NB4 (cell line): ENCODE measurements at places on chromosomes 7 and 10.

GRCh38 chr10:99945263-99945662, 64.5 kb downstream of the DNMBP start:
- no peak for DNase-seq

DNA sequence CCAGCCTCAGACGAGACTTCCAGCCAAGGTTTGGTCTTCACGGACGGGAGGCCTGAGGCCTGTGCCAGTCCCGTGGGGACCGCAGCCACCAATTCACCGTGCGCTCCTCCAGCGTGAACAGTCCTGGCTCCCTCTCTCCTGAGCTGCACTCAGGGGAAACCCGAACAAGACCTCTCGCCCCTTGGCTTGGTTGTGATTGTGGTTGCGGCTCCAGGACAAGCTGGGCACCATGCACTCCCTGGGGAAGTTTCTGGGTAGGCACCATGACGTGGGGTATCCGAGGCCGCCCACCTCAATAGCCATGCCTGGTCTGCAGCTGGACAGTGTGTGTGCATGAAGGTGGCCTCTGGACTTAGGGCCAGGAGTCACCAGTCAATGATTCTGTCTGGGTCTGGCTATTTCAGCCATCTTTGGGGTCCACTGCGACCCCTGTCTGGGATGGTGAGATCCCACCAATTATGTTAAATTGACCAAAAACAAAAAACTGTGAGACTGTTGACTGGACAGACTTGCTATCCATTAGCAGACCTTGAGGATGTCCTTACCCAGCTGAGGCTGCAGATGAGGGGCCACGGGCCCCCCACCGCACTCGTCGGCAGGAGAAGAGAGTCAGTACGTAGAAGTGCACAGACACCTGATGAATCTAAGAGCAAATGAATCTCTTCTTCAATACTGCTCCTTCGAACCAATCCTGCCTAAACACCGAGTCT, 33.5 kb upstream of the EN2 start:
- DNase-seq: no peak

DNA sequence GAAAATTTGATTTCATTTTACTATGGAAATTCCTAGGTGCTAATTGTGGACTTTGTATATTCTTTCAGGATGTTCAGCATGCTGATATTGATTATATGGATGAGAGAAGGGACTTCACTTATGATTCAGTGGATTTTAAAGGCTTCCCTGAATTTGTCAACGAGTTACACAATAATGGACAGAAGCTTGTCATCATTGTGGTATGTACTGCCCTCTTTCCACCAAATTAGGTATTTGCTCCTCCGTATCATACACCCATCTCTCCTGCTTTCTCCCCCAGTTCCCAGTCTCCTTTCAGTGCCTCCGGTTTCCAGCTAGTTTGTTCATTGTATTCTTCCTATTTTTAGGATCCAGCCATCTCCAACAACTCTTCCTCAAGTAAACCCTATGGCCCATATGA, 34.6 kb downstream of the MGAM start:
- peak; percentile 54 for DNase-seq

- no peak for DNase-seq
Observed at GRCh38 chr10:127408112-127408710, 140.9 kb upstream of the NPS start.

DNA sequence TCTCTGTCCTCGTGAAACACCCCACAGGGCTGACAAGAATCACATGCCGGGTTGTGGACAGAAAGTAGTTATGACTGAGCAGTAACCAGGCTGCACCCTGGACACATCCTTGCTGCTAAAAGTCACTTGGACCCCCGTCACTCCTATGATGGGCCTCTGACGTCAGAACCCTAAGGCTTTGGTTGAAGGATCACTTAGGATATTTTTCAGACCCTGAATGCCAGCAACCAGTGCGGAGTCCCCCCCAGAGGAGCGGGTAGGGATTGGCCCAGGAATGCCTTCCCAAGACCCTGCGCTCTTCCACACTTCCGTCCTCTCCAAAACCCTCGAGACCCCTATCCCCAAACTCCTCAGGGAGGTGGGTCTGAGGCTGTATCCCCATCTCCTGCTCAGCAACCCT, 52.1 kb downstream of the CFAP46 start:
- DNase-seq: no peak

GRCh38 chr10:98076086-98076485, 45.7 kb upstream of the CRTAC1 start:
- DNase-seq: peak; percentile 68

DNA sequence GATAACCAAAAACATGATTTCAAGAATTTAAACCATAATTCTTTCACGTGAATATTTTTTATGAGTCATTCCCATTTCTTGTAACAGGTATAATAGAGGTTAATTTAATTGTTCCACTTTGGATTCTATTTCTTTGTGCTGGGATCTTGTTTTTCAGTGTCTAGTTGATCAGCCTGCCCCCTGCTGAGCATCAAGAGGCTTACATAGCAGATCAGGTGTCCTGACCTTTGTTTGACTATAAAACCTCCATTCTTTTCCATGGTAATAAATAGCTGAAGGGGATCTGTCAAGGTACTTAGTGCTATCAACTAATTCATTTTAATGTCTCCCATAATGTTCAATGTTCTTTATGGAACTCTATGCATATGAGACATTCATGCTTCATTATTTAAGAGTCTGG, 4.9 kb downstream of the COL17A1 start:
- peak; percentile 49 for DNase-seq

DNA sequence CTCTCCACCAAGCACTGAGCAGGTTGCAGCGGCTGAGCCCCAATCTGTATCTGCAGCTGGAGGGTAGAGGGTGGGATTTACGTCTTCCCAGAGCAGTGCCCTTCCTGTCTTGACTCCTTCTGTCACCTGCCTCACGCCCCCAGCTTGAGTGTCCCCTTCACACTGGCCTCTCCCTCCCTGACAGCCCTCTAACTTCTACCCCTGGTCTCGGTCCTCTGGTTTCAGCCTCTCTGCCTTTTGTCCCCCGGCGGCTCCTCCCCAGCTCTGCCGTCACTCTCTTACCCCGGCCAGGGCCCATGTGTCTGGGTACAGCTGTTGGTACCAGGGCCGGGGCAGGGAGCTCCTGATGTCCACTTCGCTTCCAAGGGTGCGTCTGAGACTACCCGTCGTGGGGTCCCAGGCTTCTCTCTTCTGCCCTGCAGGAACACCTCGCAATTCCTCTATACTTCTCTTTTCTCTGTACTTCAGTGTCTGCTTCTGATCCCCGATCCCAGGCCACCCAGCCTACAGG, 654 bp downstream of the MUC3A start:
- no peak for DNase-seq

GRCh38 chr10:10798864-10799192, 218.8 kb upstream of the CELF2 start:
- DNase-seq: no peak

GRCh38 chr10:30581779-30582380, 47.7 kb downstream of the LYZL2 start:
- peak; percentile 50 for DNase-seq

- no peak for DNase-seq
Observed at GRCh38 chr10:122265896-122266295, 5.2 kb upstream of the BTBD16 start.

DNA sequence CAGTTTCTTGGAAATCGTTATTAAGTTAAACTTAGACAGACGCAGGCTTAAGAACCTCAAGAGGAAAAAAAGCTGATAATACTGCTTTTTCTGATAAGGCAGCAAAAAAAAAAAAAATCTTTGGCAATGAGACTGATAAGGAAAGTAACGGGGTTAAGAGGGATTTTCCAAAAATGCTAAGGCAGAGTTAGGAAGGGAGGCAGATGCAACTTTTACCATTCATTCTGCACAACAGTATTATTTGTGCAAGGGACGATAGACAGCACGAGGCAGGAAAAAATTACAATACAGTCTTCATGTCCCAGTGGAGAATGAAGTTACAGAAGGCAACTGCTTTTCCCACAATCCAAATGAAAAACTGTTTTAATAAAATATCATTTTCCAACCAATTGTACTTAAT, 194.0 kb downstream of the DOCK4 start:
- no peak for DNase-seq

- DNase-seq: peak; percentile 79
Observed at GRCh38 chr10:135601-136464, 578 bp downstream of the ZMYND11 start.

DNA sequence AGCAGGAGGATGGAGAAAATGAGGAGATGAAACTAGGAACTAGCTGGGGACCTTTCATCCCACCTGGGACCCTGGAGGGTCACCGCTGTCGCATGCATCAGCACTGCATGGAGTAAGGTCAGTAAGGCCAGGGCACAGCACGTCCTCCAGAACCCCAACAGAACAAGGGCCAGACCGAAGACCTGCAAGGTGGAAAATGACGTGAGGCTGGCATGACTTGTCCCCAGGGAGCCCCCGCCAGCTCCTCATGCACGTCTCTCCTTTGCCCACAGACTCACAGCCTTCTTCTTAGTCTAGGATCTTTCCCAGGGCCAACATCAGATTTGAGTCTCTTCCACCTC, 4.7 kb downstream of the ZNF488 start:
- no peak for DNase-seq

DNA sequence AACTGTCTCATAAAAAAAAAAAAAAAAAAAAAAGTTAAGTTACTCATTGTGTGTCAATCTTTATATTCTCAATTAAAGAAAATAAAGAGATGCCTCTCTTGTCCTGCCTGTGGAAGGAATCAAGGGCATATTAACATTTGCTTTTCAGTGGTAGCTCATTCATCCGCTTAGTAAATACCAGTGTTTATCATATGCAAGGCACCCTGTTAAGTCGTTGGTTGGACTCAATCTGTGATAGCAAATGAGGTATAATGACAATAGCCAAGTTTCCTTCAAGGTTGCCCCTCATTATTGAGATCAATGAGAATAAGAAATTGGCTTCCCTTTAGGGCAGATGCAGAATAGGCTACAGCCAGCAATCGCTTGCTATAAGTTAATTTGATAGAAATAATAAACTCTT, 812.7 kb upstream of the COBL start:
- no peak for DNase-seq

- DNase-seq: no peak
Observed at GRCh38 chr7:131927770-131928423, 371.5 kb upstream of the PODXL start.
